ENCODE measurements at places on chromosomes 7 and 10.
A peak's percentile ranks its signal among the peaks of the same experiment; 100 is the strongest.

GRCh38 chr7:111137296-111138192 is 46.6 kb downstream of the LRRN3 start:
- DNase-seq: no peak

GRCh38 chr10:31897506-31897905 is 31.1 kb downstream of the ARHGAP12 start:
- DNase-seq: no peak

- no peak for DNase-seq
Measured at GRCh38 chr7:49660976-49661375, 112.5 kb upstream of the VWC2 start.

DNA sequence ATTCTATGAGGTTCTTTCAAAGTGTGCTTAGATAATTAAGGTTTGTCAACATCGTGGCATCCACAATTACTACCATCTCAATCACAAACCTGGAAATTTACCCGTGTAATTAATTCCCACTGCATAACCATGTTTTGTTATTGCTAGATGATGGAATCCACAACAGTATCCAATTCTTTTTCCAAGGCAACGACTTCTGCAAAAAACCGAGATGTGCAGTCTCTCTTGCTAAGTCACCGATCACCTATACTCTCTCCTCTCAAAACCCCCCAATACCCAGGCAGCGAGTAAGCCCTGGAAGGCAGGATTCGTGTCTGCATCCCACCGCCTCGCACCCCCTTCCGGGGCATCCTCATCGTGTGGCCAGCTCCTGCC is 678 bp upstream of the EIF4H start:
- no peak for DNase-seq

DNA sequence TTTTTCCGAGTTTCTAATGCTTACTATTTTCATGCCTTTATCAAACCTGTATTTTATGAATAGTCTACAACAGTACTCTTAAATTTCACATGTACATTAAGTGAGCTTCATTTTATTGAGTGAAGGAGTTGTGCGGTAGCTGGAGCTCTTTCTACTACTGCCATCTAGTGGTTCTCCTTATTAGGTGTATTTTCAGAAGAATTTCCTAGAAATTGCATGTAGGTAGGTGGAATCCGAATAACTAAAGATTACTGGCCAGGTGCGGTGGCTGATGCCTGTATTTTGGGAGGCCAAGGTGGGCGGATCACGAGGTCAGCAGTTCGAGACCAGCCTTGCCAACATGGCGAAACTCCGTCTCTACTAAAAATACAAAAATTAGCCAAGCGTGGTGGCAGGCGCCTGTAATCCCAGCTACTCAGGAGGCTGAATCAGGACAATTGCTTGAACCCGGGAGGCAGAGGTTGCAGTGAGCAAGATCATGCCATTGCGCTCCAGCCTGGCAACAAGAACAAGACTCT is 38.3 kb downstream of the LRRC72 start:
- no peak for DNase-seq

GRCh38 chr10:34217524-34217923 is 597.6 kb downstream of the PARD3 start:
- DNase-seq: no peak

DNA sequence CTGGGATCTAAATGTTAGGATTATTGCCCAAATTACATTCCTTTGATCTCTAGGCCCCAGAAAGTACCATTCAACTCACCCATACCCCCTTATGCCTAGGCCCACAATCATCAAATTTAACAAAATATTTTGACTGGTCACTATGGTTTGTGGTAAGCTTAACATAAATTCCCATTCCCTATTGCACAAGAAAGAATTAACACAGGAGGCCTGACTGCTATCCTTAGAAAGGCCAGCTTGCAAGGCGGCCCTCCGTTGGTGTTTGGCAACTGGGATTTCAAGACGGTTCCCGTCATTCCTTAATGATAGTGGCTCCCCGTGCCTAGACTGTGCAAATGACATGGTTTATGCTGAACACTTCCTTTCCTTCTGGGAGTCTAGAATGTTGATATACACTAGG is 29.6 kb downstream of the ARHGAP21 start:
- DNase-seq: no peak

GRCh38 chr7:151626422-151627115 is 106.9 kb upstream of the RHEB start:
- peak; percentile 51 for DNase-seq

GRCh38 chr10:49744924-49745605 is 17.1 kb downstream of the OGDHL start:
- DNase-seq: no peak

DNA sequence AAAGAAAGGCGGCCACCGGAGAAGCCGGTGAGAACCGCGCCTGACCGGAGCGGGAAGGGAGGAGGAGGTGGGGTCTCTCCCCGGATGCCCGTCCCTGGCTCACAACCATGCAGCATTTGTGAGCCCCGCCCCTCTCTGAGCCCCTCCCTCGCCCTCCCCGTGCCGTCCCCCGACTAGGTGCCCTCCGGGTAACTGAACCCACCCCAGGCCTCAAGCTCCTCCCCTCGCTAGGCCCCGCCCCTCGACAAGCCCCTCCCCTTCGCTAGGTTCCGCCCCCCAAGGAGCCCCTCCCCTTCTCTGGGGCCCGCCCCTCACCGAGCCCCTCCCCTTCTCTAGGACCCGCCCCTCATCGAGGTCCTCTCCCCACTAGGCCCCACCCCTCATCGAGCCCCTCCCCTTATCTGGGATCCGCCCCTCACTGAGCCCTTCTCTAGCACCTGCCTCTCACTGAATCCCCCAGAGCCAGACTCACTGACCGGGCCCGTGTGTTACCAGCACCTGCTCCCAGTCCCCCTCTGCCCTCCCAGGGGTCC is 42.2 kb upstream of the HSPB1 start:
- DNase-seq: peak; percentile 36

GRCh38 chr7:45086331-45087065 is 2.3 kb downstream of the NACAD start:
- DNase-seq: no peak
